Forelimb muscle (tissue), 1 donor: ENCODE measurements at places on chromosomes 1 and 21. TPM values are rescaled to one million over a fixed set of nuclear protein-coding genes. Genes with fewer than 3 reads are reported as not detected.

The CFAP107 gene
- 0.99 TPM for polyA plus RNA-seq

The HDGF gene
- polyA plus RNA-seq, result 134 TPM

The VANGL2 gene
- 8.6 TPM for polyA plus RNA-seq

The EDARADD gene
- 0.32 TPM for polyA plus RNA-seq

The LAMC1 gene
- 249 TPM for polyA plus RNA-seq

The THEM5 gene
- polyA plus RNA-seq, result 0.56 TPM

The UBL4B gene
- polyA plus RNA-seq, result not detected

The CHODL gene
- 97.0 TPM for polyA plus RNA-seq

The SLFNL1 gene
- 0.59 TPM for polyA plus RNA-seq

The IL20 gene
- polyA plus RNA-seq, result not detected

The NBPF4 gene
- polyA plus RNA-seq, result not detected

The XCL1 gene
- polyA plus RNA-seq, result 0.19 TPM

The ECM1 gene
- 3.2 TPM for polyA plus RNA-seq

The IFI6 gene
- polyA plus RNA-seq, result 70.6 TPM

The ATP6V1G3 gene
- not detected for polyA plus RNA-seq

The CLDN19 gene
- polyA plus RNA-seq, result 0.34 TPM

The OR2L13 gene
- polyA plus RNA-seq, result not detected

The GUCA2B gene
- not detected for polyA plus RNA-seq

The SPATA17 gene
- 3.9 TPM for polyA plus RNA-seq

The SPRR1A gene
- polyA plus RNA-seq, result not detected

The SMIM1 gene
- 3.1 TPM for polyA plus RNA-seq

The COL6A1 gene
- polyA plus RNA-seq, result 377 TPM

The SLC27A3 gene
- 18.1 TPM for polyA plus RNA-seq

The FCRL5 gene
- 0.05 TPM for polyA plus RNA-seq

The GBP6 gene
- not detected for polyA plus RNA-seq

The TNN gene
- polyA plus RNA-seq, result 4.6 TPM

The RIPK4 gene
- polyA plus RNA-seq, result 0.15 TPM

The LCE3E gene
- polyA plus RNA-seq, result not detected

The PLD5 gene
- polyA plus RNA-seq, result 1.2 TPM

The CHIA gene
- not detected for polyA plus RNA-seq

The ARHGEF16 gene
- 0.80 TPM for polyA plus RNA-seq

The PFKFB2 gene
- 8.8 TPM for polyA plus RNA-seq
